Stimulated activated CD8-positive, alpha-beta memory T cell treated with anti-CD3 and anti-CD28 coated beads, Interleukin-4, amount 100 ng/mL, for 24 hours (primary cell): ENCODE measurements at places on chromosomes 3 and 15.

GRCh38 chr3:52986938-52987337 lies 58.9 kb downstream of the SFMBT1 start:
- no peak for DNase-seq

DNA sequence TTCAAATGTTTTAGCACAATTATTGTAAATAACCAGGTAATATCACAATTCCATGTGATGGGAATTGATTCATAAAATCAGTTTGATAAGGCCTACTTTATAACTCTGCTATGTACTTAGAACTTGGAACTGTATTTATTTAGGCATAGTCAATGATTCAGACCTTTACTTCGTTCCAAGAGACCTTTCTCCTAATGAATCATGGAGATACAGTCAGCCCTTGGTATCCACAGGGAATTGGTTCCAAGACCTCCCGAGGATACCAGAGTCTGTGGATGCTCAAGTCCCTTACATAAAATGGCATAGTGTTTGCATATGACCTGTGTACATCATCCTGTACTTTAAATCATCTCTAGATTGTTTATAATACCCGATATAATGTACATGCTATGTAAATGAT lies 60.8 kb upstream of the UMPS start:
- DNase-seq: no peak

DNA sequence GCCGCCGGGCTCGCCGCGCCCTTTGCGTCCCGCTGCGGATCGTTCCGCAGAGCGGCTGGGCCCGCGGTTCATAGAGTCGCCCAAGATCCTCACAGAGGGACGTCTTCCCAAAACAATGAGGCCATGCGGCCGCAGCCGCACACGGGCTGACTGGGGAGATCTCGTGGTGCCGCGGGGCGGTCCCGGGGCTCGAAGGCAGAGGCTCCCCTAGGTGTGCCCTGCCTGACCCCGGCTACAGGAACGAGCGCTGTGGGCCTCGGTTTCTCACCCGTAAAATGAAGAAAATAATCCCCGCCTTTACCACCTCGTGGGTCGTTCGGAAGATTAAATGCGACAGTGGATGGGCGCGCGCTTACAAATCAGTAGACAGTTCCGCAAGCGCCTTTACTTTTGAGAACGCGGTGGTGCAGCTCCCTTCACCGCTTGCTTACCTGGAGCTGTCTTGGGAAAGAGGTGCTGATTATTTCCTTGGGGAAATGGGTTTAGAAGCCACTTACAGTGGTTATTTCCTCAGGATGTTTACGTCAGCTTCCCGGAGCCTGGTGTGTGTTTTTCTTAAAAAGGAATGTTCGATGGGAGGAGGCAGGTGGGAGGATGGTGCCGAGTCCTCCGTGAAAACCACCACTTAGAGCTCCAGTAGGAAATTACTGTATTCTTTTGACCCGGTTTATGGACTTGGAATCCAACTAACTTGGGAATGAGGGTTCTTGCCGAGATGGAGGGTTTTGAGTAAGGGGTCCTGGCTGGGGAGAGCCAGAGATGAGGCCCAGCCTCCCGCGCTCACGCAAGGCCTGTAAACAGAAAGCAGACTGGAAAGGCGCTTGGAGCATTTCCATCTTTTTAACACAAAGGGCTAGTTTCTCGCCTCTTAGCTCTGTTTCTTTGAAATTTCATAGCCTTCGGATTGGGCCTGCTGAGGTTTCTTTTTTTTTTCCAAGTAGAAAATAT lies 1.9 kb upstream of the MEX3B start:
- DNase-seq: no peak

DNA sequence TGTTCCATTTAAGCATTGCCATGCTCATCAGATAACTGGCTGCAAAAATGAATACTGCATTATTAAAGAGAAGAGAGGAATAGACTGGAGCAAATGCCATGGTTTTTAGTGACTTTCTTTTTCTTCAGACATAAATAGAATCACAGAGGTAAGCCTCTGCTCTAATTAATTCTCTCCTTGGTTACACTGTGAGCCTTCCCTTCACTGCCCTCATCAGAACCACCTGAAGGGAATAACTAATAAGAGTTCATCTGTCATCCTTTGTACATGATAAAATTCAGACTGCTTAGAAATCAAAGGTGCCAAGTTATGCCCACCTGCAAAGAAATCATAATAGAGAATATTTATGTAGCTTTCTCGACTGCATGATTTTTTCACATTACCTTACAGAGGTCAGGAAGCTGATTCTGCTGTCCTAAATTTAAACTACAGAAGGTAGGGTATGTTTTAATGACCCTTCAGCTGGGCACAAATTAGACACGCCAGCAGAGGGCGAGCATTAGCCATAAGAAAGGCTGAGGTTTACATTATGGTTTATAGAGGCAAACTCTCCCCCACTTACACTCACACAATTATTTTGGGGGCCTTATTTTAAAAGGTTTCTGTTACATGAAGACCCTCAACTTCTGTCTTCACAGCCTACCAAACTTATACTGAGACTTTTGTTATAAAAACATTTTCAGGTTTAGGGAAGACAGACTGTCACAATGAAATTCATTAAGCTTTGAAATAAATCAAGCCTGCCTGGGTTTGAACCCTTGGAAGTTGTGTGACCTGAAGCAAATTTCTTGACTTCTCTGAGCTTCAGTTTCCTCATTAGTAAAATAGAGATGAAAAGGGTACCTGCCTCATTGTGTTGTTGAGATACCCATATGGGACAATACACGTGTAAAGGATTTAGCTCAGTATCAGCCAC lies 15.3 kb upstream of the UNC13C start:
- no peak for DNase-seq

DNA sequence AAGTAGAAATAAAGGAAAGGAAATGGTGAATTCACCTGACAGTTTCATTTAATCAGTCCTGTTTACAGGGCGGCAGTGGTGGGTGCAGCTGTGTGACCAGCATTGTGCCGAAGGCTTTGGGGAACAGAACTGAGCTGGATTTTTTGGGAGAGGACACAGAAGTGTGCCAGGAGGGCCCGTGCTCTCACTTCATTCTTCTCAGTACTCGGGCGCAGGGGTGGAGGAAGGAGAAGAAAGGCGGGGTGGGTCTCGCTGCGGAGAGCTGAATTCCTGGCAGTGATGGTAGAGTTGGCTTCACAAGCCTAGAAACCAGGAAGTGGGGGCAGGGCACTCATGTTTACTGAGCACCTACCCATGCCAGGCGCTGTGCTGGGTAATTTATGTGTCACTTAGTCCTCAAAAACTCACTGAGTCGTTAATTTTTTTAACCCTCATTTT lies 64.6 kb downstream of the CRTC3 start:
- DNase-seq: peak; percentile 57

- no peak for DNase-seq
Measured at GRCh38 chr3:71831599-71831998, 46.7 kb upstream of the PROK2 start.

GRCh38 chr3:160486459-160486869 lies 36.9 kb upstream of the TRIM59 start:
- DNase-seq: no peak

GRCh38 chr3:133282236-133282635 lies 117.6 kb upstream of the BFSP2 start:
- no peak for DNase-seq

DNA sequence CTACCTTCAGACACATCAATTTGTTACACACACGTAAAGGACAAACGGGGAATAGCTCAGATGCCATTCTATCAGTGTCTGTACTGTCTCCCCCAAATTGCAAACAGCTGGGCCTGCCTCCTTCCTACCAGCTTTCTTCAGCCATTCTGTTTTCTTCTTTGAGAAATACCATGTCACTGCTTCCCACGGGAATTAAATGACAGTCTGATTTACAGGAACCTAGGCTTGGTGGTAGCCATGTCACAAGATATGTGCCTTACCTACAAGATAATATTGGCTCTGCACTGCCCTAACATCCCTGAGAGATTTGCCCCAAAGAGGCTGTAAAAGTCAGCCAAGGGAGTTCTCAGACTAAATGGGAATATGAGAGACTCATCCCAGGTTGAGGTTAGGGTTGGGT lies 308.3 kb downstream of the LRTM1 start:
- no peak for DNase-seq

GRCh38 chr3:148186881-148187280 lies 510.8 kb upstream of the AGTR1 start:
- DNase-seq: no peak

- no peak for DNase-seq
Measured at GRCh38 chr15:39252134-39252470, 328.8 kb upstream of the THBS1 start.

GRCh38 chr3:69913422-69913821 lies 86.1 kb upstream of the SAMMSON start:
- no peak for DNase-seq

GRCh38 chr15:40274350-40275274 lies 8.3 kb downstream of the ANKRD63 start:
- DNase-seq: peak; percentile 71

DNA sequence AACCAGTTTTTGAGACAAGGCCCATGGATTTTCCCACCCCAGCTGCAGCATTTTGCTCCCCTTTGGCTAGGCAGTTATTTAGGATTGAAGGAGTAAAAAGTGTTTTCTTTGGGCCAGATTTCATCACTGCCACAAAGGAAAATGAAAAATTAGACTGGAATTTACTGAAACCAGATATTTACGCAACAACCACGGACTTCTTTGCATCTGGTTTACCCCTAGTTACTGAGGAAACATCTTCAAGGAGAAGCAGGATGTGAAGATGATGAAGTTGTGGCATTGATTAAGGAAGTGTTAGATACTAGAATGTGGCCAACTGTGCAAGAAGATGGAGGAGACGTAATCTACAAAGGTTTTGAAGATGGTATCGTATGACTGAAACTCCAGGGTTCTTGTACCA lies 165.2 kb upstream of the MYRIP start:
- no peak for DNase-seq

- no peak for DNase-seq
Measured at GRCh38 chr3:198112031-198112430, 152.0 kb downstream of the LMLN start.

DNA sequence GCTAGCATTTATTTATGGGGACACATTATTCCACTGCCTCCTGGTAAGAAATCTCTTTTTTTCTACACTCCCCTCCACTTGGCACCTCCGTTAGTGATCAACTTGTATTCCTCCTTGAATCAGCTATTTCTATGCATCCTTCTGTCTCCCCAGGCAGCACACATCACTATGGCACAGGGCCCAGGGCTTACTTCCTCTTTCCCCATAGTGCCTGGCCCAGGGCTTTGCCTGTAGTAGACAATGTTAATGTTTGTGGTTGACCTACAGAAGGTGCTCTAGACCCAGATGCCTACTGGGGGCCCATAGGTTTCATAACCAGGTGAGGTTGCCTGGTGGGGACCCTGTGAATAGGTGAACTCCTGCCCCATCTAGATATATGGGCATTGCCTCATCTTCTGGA lies 44.9 kb downstream of the EPHB1 start:
- DNase-seq: no peak

- DNase-seq: no peak
Measured at GRCh38 chr3:38386992-38387750, 40.6 kb downstream of the XYLB start.

DNA sequence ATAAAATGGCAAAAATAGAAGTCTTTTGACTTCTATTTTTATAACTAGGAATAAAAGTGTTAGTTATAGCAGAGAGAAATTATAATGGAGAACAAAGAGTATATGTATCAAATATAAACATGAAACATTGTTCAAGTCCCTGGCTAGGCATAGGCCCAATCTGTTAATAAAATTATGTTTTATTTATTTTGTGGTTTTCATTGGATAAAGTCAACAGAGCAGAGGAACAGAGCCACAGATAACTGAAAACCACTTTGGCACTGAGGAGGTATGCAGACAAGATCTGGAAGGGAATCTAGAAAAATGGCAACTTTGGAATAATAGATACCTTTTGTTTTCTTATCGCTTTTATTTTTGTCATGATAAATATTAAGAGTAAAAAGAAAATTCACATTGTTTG lies 50.4 kb upstream of the ICE2 start:
- no peak for DNase-seq

GRCh38 chr15:73571346-73571745 lies 61.8 kb downstream of the NPTN start:
- no peak for DNase-seq

DNA sequence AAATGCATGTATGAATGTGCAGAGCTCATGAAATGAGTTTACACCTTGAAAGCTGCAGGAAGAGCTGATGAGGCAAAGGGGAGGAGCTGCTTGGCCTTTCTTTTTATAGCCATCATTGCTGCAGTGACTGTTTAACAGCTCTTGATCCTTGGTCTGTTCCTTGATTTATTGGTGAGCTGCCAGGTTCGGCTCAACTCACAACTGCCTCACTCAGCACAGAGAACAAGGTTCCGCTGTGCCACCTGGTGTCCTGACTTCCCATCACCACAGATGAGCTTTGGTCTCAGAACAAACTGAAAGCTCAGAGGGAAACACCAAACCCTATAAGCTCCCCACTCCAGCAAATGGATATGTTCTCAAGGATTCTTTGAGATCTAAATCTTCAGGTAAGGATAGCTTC lies 626.1 kb downstream of the MAGI1 start:
- no peak for DNase-seq

GRCh38 chr15:50232791-50233190 lies 32.7 kb downstream of the HDC start:
- no peak for DNase-seq

GRCh38 chr3:170111147-170111771 lies 70.3 kb downstream of the PHC3 start:
- DNase-seq: no peak

GRCh38 chr15:47461652-47462141 lies 255.6 kb upstream of the SEMA6D start:
- DNase-seq: no peak

DNA sequence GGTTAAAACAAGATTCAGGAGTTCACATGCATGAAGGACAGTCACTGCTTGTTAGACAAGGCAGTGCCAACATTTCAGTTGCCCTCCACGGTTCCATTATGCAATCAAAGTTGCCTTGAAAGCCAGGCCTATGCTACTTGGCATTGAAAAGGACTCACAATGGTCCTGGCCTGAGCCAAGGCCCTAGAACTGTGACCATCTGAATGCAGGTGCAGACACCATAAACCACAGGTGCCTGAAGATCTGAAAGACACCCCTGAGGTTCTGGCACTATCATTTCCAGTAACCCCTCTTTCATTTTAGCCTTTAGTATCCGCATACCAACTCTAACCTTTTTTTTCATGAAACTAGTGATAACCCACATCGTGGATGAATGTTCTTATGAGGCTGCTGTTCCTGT lies 2.8 kb downstream of the GABRA5 start:
- no peak for DNase-seq

GRCh38 chr3:15585111-15585845 lies 16.1 kb downstream of the HACL1 start:
- no peak for DNase-seq

- DNase-seq: no peak
Measured at GRCh38 chr15:67750371-67750770, 74.9 kb upstream of the SKOR1 start.

- DNase-seq: no peak
Measured at GRCh38 chr3:14460342-14461005, 58.1 kb downstream of the SLC6A6 start.

DNA sequence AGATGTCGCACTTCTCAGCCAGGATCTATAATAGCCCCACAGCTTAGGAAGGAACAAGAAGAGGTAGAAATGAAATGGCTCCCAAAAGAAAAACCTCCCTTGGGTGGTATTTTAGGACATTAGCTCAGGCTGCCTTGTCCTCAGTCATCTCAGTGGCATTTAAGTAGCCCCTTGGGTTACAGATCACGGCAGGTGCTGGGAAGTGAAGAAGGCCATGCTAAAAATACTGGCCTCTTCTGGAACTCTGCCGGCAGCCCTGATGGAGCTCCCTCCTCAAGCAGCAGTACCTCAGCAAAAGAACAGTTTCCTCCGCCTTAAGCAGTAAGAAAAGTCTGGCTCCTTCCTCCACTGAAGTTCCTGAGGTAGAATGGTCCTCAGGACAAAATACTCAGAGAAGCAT lies 7.3 kb upstream of the TPM1 start:
- DNase-seq: no peak
